Stimulated activated CD4-positive, alpha-beta T cell treated with anti-CD3 and anti-CD28 coated beads, Interleukin-15, amount 100 ng/mL, for 1 hour (primary cell): ENCODE measurements at places on chromosomes 3 and 15.

GRCh38 chr3:48016301-48016973 is at the start of gene MAP4:
TSS of gene MAP4 (minus strand) at chr3:48016416. CDS start at chr3:47998860, 17,556 bp downstream.
- DNase-seq, result no peak

GRCh38 chr3:56251343-56251945 is 216.8 kb downstream of the ERC2 start:
- no peak for DNase-seq

DNA sequence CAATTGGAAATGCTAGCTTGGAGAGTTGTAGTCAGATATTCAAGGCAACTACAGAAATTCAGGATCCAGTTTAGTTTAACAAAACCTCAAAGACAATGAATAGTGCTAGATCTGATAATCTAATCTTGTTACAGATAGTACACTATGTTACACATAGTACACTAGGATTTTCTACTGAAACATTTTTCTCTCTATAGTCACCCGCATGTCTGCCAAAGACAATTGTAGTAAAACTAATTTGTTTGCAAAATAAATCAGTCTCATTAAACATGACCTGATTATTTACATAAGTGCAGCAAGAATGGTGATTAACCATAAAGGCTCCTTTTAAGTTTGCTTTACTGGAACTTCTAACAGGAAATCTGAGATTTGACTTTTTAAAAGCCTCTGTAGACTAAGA is 52.0 kb downstream of the ILDR1 start:
- no peak for DNase-seq

DNA sequence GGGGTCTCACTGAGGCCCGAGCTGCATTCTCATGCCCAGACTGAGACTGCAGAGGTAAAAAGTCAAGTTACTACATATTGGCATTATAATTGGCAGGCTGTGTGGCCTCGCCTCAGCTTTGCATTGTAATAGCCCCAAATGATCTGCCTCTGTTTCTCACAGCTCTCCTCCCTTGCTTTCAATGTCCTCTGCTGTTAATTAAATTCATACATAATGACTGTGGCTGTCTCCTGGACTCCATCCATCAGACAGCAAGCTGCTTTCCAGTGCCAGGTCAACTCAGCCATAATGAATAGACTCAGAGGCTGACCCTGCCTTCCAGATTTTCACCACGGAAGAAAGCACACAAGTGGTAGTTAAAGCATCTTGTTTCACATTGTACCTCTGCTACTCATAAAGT is 7.6 kb upstream of the RTP4 start:
- no peak for DNase-seq

DNA sequence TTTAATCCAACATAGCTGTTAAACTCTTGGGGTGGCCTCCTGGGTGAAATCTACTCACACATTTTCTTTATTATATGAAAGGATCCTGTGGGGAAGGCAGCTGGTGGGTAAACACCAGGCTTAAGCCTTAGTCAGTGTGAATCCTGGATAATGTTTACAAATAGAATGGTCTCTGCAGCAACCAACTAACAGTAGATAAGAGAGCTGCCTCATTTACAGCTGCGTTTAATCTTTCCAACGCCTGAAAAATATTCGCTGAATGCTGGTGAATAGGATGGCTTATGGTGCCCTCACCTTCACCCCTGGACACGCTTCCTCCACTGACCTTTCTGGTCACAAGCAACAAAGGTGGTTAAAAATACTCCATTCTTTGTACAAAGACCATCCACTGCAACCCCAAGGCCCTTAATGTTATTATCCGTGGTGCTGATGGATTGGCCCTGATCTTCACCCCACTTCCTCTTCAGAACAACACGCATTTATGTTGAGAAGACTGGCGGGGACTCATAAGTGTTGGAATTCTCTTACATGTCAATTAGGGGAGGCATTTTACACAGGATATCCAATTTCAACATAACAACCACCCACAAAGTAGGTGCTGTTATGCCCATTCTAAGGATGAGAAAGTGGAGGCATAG is 120.0 kb upstream of the FRMD4B start:
- no peak for DNase-seq

DNA sequence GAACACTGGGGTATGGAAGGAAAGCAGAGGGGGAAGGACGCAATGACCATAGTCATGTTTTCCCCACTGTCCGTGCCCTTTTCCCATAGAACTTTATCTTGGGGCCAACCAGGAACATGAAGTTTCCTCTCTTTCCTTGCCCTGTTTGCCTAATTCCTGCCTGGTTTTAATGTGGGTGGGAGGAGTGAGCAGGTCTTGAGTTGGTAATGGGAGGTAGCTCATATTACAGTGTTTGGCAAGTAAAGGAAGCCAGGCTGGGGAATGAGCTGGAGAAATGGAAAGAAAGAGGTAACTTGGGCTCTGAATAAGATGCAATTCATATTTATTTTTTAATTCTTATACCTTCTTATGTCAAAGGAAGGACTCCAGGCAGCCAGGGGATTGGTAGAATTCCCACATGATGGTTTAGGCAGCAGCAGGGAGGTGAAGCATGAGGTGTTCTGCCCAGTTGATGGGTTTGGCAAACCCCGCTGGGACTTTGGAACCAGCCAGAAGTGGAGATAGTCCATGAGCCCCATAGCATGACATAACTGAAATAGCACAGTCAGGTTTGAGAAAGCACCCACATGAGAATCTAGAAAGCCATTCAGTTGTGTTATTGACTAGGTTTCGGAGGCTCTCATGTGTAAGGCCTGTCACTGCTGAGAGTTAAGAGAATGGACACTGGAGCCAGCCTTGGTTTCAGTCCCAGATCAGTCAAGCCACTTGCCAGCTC is 60.0 kb downstream of the CCK start:
- no peak for DNase-seq

- no peak for DNase-seq
These were observed 18.9 kb upstream of the FEM1B start for GRCh38 chr15:68258692-68259091.

DNA sequence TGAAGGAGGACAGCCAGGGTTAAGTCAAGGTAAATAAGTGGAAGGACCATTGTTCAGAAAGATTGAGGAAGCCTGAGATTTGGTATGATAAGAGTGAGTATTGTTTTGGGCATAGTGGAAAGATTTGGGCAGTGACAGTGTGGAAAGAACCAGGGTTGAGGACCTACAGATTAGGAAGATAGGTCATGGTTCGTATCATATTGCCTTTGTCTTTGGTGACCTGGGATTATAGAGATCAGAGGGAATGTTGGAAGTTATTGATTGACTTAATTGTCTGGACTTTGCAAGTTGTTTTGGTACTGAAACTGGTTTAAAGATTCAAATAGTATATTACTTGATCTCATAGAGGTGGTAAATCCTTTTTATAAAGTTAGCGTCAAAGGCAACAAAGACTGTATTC is 23.1 kb upstream of the MGA start:
- no peak for DNase-seq
